Activated CD8-positive, alpha-beta T cell treated with anti-CD3 and anti-CD28 coated beads for 36 hours (primary cell): ENCODE measurements at places on chromosomes 1 and 21. TPM values are rescaled to one million over a fixed set of nuclear protein-coding genes. Genes with fewer than 3 reads are reported as not detected.
A peak's percentile ranks its signal among the peaks of the same experiment; 100 is the strongest.

The OR2T33 gene
- not detected for total RNA-seq

The TEDDM1 gene
- not detected for total RNA-seq

GRCh38 chr1:174068000-174068399 lies 45.8 kb upstream of the RC3H1 start:
- no peak for DNase-seq
- no peak overlapping the region for H3K27ac ChIP-seq
- H3K36me3 ChIP-seq = no peaks in the 10 kb centered on the region
- H3K4me3 ChIP-seq = no peak overlapping the region

GRCh38 chr1:181175356-181175910 lies 86.9 kb downstream of the IER5 start:
- H3K36me3 ChIP-seq = no peaks in the 10 kb centered on the region
- no peak for DNase-seq
- peaks cover 12% of the 10 kb centered on the region for H3K4me1 ChIP-seq
- H3K27ac ChIP-seq = no peak overlapping the region

DNA sequence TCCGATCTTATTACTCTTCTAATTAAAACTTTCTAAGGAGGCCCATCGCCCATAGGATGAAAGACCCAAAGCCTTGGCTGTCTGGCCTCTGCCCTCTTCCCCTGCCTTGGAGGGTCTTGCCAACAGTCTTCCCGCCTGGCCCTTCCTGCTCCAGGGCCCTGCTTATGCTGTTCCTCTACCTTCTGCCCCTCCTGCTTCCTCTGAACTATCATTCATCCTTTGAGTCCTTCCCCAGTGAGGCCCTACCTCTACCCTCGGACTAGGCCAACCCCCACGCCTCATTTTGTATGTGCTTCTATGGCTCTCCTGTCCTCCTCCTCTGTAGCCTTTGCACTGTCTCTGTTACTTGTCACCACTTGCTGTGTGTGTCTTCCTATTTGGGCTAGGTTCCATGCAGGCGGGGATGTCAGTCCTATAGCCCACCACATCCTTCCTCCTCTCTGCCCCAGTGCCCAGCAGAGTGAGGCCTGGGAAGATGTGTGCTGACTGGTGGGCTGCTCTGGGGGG lies 5.4 kb downstream of the RUSC1 start:
- no peak overlapping the region for H3K27ac ChIP-seq
- H3K4me1 ChIP-seq = peaks cover 22% of the 10 kb centered on the region
- peak; percentile 12 for DNase-seq
